Muscle of back (tissue), 13 donors: ENCODE measurements at places on chromosomes 3 and 15. TPM values are rescaled to one million over a fixed set of nuclear protein-coding genes. Genes with fewer than 3 reads are reported as not detected.

Gene FEZF2
- not detected for polyA plus RNA-seq

- DNase-seq = no peak
Measured at GRCh38 chr3:166071831-166072230, 234.6 kb upstream of the BCHE start.

Gene GREM1
- polyA plus RNA-seq = 5.5 TPM

Gene WDR72
- 0.58 TPM for polyA plus RNA-seq

Gene CACNA2D2
- 5.6 TPM for polyA plus RNA-seq

GRCh38 chr3:46700772-46701171 lies 420 bp upstream of the TMIE start:
- no peak for DNase-seq

GRCh38 chr3:69791919-69792399 lies 52.7 kb downstream of the MITF start:
- peak; percentile 79 for DNase-seq

Gene LRRIQ4
- polyA plus RNA-seq = not detected

DNA sequence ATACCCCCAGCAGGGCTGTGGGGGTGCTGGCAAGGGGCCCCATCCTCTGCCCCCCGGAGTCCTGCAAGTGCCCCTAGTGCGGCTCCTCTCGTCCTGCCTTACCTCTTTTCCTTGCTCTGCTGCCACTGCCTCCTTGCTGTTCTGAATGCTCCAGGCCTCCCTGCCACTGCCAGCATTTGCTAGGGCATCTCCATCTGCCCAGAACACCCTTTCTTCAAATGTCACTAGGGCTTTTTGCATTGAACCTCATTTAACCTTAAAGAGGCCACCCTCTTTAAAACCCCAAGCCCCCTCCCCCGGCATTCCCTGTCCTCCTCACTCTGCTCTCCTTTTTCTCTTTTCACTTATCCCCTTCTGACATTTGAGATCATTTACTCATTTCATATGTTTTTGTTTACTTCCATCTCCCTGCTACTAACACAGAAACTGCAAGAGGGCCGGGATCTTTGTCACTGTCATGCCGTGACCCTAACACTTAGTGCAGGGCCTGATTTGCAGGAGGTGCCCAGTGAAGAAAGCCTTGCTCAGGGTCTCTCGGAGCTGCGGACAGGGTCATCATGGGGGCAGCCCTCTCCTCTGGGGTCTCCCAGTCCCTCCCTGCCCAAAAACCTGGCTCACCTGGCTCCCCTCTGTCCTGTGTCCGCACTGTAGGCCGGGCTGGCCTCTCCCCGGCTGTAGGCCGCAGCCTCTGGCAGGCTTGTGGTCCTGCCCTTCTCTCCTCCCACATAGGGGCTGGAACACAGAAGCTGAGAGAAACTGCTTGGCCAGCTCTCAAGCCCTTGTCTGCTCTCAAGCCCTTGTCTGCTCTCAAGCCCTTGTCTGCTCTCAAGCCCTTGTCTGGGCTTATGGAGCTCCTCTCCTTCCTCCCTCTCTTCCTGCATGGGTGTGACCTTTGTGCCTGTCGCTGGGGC lies at the start of gene ACOX2:
ACOX2 (minus strand) TSS at position 690 of the 911 bp plus-strand sequence. CDS start 2,084 bp downstream, outside the sequence.
- DNase-seq = peak; percentile 95

Gene ZWILCH
- 19.4 TPM for polyA plus RNA-seq

DNA sequence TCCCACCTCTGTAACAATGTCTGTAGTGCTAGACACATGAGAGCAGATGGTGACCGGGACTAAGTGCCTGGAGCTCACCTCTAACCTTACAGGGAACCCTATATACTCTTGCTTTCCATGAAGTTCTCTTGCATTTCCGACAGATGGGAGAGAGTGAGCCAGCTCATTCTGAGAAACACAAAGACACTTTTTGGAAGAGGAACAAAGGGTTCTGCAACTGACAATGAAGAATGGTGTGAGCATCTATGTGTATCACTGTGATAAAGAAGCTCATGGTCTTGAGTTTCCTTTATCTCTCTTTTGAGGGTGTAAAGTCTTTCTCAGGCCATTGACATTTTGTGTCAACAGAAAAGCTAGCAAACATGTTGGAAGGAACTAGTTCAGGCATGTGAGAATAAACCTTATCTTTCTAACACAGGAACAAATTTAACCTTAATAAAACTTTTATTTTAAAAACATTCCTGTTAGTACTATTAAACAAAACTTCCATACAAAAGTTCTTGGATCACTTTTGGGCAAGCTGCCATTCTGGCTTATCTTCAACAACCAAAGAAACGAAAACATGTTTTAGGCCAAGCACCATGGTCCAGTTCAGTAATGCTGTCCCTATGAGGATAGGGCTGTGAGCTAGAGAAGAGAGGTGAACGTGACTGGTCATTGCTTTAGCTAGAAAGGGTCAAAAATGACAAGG lies 142.7 kb downstream of the THRB start:
- DNase-seq = peak; percentile 81

Gene AGBL1
- polyA plus RNA-seq = 21.4 TPM

Gene MGLL
- polyA plus RNA-seq = 22.2 TPM

DNA sequence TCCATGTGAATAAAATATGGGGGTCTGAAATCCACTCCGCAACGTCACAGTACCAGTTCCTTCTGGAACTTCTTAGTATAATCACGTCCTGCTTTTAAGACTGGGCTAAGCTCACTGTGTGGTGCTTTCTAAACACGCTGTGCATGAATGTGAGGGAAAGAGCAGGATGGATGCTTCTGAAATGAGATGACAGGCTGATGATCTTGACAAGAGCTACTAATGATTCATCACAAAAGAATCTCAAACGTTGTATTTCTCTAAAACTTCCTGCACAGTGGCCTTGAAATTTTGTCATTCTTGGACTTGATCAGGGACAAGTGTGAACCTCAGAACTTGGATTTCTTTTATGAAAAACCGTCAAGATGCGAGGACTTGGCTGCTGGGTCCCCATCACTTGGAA lies 221.4 kb downstream of the CADPS start:
- DNase-seq = no peak

DNA sequence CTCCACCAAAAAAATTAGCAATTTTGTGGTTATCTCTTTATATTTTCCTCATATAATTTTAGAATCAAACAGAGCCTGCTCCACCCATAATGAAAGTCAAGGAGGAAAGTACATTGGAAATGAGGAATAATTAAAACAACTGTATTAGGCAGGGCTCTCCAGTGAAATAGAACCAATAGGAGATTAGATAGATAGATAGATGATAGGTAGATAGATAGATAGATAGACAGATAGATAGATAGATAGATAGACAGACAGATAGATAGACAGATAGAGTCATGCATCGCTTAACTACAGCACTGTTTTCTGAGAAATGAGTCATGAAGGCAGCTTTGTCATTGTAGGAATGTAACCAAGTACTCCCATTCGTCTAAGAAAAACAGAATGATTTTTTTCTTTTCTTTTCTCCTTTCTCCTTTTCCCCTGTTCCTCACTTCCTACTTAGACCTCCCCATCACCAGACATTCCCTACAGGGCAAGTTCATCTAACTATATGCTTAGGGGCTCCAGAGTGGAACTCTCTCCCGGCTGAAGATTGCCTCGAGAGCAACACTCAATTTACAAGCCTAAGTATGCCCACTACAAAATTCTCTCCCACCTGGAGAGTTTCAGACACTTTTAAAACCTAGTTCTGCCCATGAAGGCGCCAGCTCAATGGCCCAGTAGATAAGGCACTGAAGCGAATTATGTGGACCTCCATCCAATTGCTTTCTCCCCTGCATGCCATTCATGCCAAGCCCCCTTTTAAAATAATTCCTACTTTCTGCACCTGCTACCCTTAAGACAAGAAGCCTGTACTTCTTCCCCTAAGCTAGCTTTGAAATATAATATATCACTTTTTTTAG lies 53.3 kb upstream of the LIPC start:
- DNase-seq = no peak

DNA sequence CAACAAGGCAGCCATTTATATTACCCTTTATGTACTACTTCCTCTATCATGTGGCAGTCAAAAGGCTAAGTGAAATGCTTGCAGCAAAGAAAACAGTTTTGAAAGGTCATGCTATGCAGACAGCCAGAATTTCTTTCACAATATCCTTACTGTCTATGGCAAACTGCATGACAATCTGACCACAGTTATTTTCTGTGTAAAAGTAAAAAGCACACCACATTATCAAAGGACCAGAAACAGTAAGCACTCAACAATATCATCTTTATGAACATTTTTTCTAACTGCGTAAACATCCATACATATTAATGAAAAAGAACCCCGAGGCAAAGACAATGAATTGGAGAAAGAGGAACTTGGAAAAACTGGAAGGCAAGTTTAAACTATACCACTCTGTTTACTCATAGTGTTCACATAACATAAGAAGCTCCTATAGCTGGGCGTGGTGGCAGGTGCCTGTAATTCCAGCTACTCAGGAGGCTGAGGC lies 47.9 kb downstream of the PIK3CB start:
- no peak for DNase-seq

Gene SNUPN
- 20.0 TPM for polyA plus RNA-seq

- no peak for DNase-seq
Measured at GRCh38 chr3:174466471-174467054, 392.6 kb upstream of the NAALADL2 start.

- DNase-seq = peak; percentile 55
Measured at GRCh38 chr15:62644889-62645742, 397.4 kb upstream of the TPM1 start.
